Activated T-cell treated with anti-CD3 and anti-CD28 coated beads, Interleukin-2, amount 50 U/mL, for 4 hours (primary cell): ENCODE measurements at places on chromosomes 3 and 15. TPM values are rescaled to one million over a fixed set of nuclear protein-coding genes. Genes with fewer than 3 reads are reported as not detected.

The ARGFX gene
- not detected for total RNA-seq

The SYNPR gene
- not detected for total RNA-seq

The ARRDC4 gene
- total RNA-seq, result 3.5 TPM

The ATP13A5 gene
- total RNA-seq, result not detected

The CLDN18 gene
- 0.18 TPM for total RNA-seq

The FGD5 gene
- not detected for total RNA-seq

The TPM1 gene
- 9.5 TPM for total RNA-seq

The SLC9C1 gene
- total RNA-seq, result not detected

The PIGB gene
- 12.2 TPM for total RNA-seq

The WDR49 gene
- 0.15 TPM for total RNA-seq

The DPH3 gene
- total RNA-seq, result 37.9 TPM

The SLC35A5 gene
- total RNA-seq, result 12.3 TPM

The CLSTN2 gene
- 0.10 TPM for total RNA-seq

The XCR1 gene
- not detected for total RNA-seq

The CNTN4 gene
- not detected for total RNA-seq

The DUOXA2 gene
- not detected for total RNA-seq

The RPS27L gene
- 82.0 TPM for total RNA-seq

The LEO1 gene
- total RNA-seq, result 30.8 TPM

The MKRN2OS gene
- not detected for total RNA-seq

The ATP10A gene
- total RNA-seq, result 27.0 TPM

The ST8SIA2 gene
- total RNA-seq, result not detected

The APBA2 gene
- total RNA-seq, result 14.7 TPM

The PLA2G4E gene
- not detected for total RNA-seq

The GOLGA8N gene
- total RNA-seq, result 0.71 TPM

The SLC22A14 gene
- total RNA-seq, result not detected

The TPRG1 gene
- 6.2 TPM for total RNA-seq

The NTRK3 gene
- not detected for total RNA-seq

The KIF23 gene
- 3.4 TPM for total RNA-seq

The FBXL22 gene
- 0.79 TPM for total RNA-seq

The WDR93 gene
- total RNA-seq, result not detected

The SEMA6D gene
- not detected for total RNA-seq

The U2SURP gene
- 156 TPM for total RNA-seq

The KCNAB1 gene
- total RNA-seq, result not detected

The BHLHE40 gene
- total RNA-seq, result 86.6 TPM

The CCDC71 gene
- total RNA-seq, result 29.2 TPM

The VGLL3 gene
- 0.14 TPM for total RNA-seq

The GOLGA6L7 gene
- total RNA-seq, result not detected

The LTK gene
- total RNA-seq, result 0.23 TPM

The MINAR1 gene
- 0.63 TPM for total RNA-seq

The SNX22 gene
- total RNA-seq, result 0.35 TPM

The PLA2G4F gene
- not detected for total RNA-seq

The NMNAT3 gene
- 2.7 TPM for total RNA-seq

The LXN gene
- 2.0 TPM for total RNA-seq

The TMOD2 gene
- 3.9 TPM for total RNA-seq

The PP2D1 gene
- not detected for total RNA-seq

The CFAP100 gene
- not detected for total RNA-seq
